ENCODE measurements at places on chromosomes 4 and X.

GRCh38 chr4:112517067-112517634 lies 1.2 kb upstream of the NEUROG2 start:
- DNase-seq, result no peak

GRCh38 chrX:45449982-45450381 lies 249.3 kb upstream of the DIPK2B start:
- no peak for DNase-seq

- no peak for DNase-seq
These were observed 26.6 kb upstream of the NKX3-2 start for GRCh38 chr4:13570916-13571315.

DNA sequence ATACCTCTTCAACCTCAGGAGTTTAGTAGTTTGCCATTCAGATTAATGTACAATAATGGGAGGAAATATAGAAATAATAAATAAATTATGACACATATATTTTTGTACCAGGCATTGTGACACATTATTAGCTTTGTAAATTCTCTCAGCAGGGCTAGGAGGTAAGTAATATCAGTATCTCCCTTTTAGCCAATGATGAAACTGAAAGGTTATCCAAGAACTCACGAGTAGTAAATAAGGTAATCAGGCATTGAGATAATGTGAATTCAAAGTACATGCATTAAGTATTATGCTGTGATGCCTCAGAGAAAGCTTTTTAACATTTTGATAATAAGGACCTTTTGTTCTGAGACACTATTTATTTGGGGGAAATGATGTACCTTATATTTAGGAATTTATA lies 5.3 kb upstream of the ARAP2 start:
- DNase-seq, result no peak

- no peak for DNase-seq
These were observed 90.3 kb downstream of the JAKMIP1 start for GRCh38 chr4:6109842-6110560.

DNA sequence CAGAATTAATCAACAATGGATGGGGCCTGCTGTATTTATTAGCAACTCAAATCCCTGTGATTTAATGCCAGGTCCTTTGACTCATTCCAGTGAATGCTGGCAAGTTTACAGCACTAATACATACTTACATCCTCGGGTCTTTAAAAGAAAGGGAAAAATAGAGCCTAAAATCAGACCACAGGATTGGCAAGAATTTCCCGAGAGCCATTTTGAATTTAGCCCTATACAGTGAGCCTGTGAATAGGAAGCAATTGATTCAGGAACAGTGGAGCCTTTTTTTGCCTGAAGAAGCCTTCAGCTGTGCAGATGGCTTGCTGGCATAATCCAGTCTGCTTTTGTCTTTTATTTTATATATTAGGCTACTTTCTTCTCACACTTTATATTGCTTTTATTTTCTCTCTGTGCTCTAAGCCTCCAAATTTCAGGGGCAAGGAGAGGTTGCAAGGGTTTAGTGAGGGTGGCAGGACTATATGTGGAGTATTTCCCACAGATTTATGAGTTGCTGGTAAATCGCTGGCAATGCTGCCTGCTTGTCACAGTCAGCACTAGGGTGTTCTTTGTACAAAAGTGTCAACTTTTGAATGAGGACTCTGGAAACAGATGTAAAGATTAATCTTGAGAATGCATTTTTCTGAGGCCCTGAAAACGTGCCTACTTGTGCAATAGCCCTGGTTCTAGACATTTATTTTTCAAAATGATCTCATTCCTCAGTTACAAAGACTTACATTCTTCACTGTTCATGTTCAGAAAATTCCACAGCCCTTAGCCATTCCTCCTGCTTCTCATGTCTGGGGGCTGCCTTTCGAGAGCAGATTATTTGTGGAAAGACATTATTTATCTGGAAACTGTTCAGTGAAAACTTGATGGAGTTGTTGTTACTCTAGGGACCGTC lies 303.5 kb downstream of the SPRY1 start:
- DNase-seq, result peak; percentile 90

DNA sequence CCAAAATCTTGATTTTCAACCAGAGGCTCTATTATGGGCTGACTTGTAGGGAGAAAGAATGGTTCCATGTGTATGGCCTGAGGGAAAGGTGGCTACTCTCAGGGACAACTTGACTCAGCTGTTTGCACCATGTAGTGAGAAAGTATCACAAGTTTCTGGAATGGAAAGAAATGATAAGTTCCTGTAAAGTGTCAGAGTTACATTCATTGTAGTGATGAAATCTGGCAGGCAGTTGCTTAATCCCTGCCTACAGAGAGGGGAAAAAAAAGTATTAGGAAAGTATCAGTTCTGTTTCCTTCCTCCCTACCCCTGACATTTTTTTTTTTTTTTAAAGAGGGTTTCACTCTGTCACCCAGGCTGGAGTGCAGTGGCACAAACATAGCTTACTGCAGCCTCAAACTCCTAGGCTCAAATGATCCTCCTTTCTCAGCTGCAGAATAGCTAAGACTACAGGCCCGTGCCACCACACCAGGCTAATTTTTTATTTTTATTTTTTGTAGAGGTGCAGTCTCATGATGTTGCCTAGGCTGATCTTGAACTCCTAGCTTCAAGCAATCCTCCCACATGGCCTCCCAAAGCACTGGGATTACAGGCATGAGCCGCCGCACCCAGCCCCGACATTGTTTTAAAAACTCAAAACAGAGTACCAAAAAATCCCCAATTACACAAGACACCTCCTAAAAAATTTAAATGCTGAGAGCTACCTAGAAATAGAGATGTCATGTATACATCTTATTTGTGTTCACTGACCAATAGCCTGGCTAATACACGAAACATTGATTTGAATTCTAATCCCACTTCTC lies 4.8 kb upstream of the FBXL5 start:
- peak; percentile 37 for DNase-seq

- no peak for DNase-seq
These were observed 697.3 kb downstream of the CCSER1 start for GRCh38 chr4:90824266-90825150.

DNA sequence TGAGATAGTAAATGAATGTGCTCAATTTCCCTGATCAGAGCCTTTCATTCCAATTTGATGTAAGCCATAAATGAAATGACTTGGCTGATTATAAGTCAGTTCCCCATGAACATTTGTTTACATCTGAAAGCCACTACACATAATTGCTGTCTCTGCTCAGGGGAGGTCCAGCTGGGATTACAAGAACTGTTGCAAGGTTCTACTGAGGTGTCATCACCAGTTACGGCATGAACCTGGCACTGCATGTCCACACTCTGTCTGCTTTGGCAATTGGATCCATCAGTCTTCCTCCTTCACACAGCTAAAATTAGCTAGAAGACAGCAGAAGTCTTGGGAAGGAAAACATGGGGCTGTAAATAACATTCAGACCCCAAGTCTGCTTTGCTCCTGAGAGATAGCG lies 12.8 kb upstream of the MBNL3 start:
- no peak for DNase-seq

DNA sequence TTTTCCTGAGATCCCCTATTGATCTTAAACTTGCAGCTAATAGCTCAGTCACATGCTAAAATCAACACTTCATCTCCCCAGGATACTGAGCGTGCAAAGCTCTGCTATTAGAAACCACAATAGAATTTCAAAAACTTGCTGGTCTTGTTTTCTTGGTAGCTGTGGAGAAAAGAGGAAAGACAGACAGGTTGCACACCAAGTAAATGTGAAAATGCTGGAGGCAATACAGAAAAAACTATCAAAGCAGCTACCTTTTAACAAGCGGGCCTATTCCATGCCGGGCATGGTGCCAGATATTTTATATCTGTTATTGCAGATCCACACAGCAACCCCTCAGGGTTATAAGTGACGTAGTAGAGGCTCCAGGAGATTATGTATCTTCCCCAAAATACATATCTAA lies 171.9 kb downstream of the DCTD start:
- DNase-seq, result peak; percentile 10

Data from RPMI7951 (cell line).